Activated naive CD8-positive, alpha-beta T cell treated with anti-CD3 and anti-CD28 coated beads, Interleukin-2, amount 10 ng/mL, durations not matched to agents 7 days and 5 days (primary cell): ENCODE measurements at places on chromosomes 3 and 15.

DNA sequence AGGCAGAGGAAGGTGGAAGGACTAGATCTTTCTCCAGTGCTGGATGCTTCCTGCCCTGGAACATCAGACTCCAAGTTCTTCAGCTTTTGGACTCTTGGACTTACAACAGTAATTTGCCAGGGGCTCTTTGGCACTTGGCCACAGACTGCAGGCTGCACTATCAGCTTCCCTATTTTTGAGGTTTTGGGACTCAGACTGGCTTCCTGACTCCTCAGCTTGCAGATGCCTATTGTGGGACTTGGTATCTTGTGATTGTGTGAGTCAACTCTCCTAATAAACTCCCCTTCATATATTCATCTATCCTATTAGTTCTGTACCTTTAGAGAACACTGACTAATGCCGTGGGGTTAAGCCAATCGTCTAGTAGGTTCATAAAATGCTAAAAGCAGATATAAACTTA lies 8.8 kb upstream of the B3GNT5 start:
- no peak for DNase-seq

DNA sequence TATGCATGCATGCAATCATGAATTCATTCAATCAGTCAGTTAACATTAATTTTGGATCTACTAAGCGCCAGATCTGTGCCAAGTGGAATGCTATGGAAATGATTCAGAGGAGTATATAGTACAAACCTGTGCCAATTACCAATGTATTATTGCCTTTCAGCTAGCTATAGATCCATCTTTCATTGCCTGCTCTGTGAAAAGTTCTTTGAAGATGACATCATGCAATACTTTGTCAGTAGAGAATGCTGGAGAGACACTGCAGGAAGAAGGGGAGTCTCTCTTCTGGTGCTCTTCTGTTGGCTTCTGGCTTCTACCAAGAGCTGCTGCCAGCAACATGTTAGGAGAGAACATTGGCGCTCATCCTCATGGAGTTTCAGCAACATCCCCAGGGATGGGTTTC lies 81.0 kb upstream of the LMCD1 start:
- DNase-seq = no peak

GRCh38 chr3:113574213-113574612 lies 41.9 kb downstream of the SIDT1 start:
- no peak for DNase-seq

- no peak for DNase-seq
Observed at GRCh38 chr15:62296756-62297507, 131.8 kb upstream of the C2CD4B start.

GRCh38 chr15:67840749-67841512 lies 1.1 kb upstream of the RNU6-1 start:
- peak; percentile 53 for DNase-seq

DNA sequence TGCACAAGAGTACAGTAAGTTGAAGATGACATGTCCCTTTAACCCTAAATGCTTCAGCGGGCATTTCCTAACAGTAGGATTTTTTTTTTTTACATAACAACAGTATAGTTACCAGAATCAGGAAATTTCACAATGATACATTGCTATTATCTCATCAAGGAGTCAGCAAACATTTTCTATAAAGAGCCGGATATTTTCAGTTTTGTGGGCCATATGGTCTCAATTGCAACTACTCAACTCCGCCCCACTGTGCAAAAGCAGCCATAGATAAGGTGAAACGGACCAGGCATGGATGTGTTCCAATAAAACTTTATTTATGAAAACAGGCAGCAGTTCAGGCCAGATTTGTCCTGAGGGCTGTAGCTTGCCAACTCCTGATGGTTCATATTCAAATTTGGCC lies 130.6 kb downstream of the SMAD6 start:
- DNase-seq = no peak

GRCh38 chr3:131917006-131917405 lies 117.8 kb downstream of the CPNE4 start:
- DNase-seq = no peak

GRCh38 chr3:43415088-43415487 lies 128.7 kb downstream of the SNRK start:
- no peak for DNase-seq

DNA sequence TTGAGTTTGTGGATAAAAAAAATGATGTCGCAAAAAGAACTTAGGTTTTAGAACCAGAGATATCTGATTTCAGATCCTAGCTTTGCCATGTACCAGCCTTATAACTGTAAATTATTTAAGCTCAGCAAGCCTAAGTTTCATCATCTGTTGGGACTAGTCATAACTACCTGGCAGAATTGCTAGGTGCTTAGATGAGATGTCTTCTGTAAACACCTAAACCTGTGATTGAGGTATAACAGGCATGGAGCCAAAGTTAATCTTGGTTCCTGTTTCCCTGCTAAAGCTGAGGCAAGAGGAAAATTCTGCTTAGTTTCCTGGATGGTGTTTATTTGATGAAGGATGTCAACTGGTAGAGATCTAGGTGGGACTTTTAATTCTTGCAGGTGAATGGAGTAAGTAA lies 331.3 kb upstream of the RBMS3 start:
- no peak for DNase-seq

- DNase-seq = no peak
Observed at GRCh38 chr3:43892061-43892460, 201.3 kb downstream of the ABHD5 start.

- no peak for DNase-seq
Observed at GRCh38 chr3:153274561-153274960, 112.5 kb downstream of the RAP2B start.

- no peak for DNase-seq
Observed at GRCh38 chr3:130968221-130968620, 58.4 kb downstream of the ASTE1 start.

DNA sequence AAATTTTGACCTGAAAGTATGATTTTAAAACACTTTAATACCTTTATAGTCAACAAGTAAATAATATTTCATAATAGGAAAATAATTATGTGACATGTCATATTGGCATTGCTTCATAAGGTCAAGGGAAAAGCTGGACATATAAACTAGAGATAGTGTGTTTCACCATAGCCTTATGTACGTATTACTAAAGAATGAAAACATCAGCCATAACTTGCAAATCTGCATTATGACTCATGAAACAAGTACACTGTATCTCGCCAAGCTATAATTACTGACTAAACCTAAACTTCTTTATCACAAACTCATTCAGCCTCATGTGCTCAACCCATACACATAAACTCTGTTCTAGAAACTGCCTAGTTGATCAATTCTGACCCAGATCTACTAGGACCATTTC lies 950.1 kb downstream of the FHIT start:
- no peak for DNase-seq

GRCh38 chr15:25649390-25649789 lies 210.6 kb upstream of the UBE3A start:
- no peak for DNase-seq

GRCh38 chr15:52337198-52337853 lies 41.7 kb upstream of the MYO5C start:
- no peak for DNase-seq

DNA sequence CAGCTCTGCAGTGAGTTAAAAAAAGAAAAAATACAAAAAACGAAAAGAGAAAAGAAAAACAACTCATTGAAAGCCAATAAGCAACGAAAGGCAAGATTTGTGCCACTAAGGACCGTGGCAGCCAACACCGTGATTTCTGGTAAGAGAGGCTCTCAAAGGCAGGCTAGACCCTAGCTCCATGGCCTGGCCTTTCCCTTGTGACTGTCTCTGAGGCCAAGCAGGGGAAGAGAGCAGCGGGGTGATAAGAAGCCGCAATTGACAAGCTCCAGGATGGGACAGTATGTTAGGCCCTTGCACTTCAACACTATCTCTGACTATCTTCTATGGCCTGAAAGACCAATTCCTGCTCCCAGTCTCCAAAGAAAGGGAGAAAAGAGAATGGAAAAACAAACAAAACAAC lies 12.4 kb downstream of the APOD start:
- no peak for DNase-seq

DNA sequence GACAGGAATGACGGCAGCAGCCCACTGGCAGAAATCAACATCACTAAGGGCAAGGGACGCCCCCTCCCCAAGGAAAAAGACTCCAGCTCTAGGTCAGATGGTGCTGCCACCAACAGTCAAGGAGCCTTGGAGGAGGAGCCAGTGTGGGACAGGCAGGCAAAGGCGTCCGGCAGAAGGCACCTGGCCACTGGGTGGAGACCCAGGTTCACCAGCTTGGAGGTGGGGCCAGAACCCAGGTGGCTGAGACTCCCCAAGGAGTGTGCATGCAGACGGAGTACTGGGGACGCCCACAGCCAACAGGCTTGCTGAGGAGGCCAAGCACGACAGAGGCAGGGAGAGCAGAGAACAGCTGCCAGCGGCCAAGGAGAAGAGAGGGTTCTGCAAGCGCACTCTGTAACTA lies 35.2 kb downstream of the PTPN23 start:
- no peak for DNase-seq

GRCh38 chr15:93382200-93382820 lies 293.3 kb upstream of the RGMA start:
- no peak for DNase-seq

DNA sequence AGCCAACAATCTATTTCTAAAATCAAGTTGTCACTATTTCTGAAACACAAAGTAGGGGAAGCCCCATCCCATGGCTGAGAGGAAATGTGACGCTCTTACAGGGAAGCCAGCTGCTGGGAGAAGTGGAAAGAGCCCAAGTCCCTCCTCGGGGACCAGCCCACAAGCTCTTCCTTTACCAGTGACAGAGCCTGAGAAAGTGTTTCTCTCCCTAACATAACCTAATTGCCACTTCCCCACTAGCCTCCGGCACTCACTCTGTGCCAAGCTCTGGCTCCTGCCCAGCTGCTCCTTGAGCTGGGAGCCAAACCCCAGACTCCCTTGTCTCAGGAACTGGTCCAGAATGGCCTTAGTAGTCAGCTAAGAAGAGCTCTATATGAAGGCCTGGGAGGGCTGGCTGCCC lies 42.9 kb downstream of the TNFAIP8L3 start:
- no peak for DNase-seq

GRCh38 chr3:62587169-62587568 lies 213.8 kb upstream of the FEZF2 start:
- no peak for DNase-seq

DNA sequence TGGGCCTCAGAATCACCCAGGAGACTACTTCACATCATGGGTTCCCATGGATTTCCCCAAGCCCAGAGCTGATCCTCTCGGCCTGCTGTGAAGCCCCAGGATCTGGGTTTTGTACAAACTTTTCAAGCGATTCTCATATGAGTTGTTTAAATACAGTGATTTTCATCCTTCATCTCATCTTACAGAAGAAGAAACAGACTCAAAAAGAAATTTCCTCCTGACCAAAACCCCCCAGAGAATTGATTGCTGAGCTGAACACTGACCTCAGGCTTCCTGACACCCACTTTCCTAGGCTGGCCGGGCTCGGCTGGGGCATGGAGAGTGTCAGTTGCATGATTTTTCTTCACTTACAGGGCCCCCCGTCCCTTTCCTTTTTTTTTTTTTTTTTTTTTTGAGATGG lies 60.3 kb downstream of the BDH1 start:
- DNase-seq = no peak

DNA sequence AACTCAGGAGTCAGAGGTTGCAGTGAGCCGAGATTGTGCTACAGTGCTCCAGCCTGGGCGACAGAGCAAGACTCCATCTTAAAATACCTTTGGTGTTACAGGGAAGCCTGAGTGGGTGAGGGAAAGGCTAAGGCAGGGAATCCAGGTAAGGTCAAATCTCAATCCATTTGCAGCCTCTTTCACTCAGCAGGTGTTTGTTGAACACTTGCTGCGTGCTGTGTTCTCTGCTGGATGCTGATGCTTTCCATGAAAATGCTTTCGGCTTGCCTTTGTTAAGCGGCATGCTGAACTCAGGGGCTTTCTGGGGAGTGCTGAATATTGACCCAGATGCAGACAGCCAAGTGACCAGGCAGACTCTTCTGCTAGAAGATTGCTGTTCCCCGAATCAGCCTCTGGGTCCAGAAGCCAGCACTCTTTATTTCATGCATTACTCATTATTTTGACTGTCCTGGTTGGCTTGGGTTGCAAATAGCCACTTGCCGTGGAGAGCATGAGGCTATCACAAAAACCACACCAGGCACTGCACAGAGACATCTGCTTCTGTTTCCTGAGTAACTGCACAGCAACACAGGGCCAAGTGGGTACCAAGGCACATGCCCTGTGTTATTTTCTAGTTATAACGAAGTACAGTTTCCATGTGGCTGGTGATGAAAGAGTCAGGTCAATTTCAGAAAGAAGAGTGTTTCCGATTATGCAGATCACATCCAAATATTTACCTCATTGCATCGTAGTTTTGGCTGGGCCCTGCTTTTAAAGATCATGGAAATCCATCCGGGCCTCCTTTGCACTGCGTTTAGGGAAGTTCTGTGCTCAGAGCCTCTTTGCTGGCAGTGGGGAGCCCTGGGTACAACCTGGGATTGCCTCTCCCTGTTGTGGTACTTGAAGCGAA lies 88.6 kb downstream of the THSD4 start:
- no peak for DNase-seq

DNA sequence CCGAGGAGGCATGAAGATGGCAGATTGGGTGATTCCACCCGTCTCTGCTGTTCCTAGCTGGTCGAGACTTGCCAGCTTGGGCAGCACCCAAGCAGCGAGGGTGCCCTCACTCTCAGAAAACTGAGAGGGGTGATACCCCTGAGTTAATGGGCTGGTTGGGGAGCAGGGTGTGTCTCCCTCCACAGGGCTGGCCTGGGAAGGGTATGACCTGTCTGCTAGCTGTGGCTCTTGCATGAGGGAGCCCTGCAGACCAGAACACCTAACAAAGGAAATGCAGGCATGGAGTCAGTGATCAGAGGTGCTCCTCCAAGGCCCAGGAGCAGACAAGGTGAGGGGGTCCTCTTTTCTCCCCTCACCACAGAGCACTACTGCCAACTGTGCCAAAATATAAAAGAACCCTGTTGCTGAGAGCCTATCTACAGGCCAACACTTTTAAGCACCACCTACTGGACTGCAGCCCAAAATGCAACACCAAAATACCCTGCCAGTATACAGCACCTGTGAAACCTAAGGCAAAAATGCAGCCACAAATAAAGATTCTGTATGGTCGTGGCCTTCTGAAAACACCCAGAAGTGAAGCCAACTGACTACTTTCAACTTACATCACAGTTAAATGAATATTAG lies 35.8 kb upstream of the PPM1L start:
- no peak for DNase-seq

GRCh38 chr3:55585856-55586255 lies 98.8 kb upstream of the WNT5A start:
- no peak for DNase-seq

GRCh38 chr3:50550079-50550736 lies 17.3 kb downstream of the C3orf18 start:
- DNase-seq = peak; percentile 79

DNA sequence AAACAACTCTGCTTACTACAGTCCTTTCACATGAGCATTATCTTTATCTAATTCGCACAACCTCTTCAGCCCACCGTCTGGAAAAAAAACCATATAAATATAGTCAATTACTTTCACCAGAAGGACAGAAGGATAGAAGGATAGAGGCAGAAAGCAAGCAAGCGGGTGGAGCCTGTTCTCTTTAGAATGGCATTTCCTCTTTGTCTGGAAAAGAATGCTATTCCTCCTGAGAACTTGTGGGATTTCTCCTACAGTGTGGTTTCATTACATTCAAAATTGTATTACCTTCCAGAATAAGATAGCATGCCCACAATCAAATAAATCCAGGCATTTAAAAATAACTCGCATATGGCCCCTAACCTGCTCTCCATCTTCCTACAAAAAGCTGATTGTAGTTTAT lies 23.1 kb downstream of the SLC30A4 start:
- no peak for DNase-seq
